Stimulated activated CD8-positive, alpha-beta memory T cell treated with anti-CD3 and anti-CD28 coated beads, Interleukin-4, amount 100 ng/mL, for 1 hour (primary cell): ENCODE measurements at places on chromosomes 16 and 17.

- DNase-seq: no peak
Measured at GRCh38 chr17:67769231-67769630, 51.5 kb downstream of the NOL11 start.

GRCh38 chr16:55495616-55496289 lies 13.1 kb upstream of the LPCAT2 start:
- DNase-seq: no peak

DNA sequence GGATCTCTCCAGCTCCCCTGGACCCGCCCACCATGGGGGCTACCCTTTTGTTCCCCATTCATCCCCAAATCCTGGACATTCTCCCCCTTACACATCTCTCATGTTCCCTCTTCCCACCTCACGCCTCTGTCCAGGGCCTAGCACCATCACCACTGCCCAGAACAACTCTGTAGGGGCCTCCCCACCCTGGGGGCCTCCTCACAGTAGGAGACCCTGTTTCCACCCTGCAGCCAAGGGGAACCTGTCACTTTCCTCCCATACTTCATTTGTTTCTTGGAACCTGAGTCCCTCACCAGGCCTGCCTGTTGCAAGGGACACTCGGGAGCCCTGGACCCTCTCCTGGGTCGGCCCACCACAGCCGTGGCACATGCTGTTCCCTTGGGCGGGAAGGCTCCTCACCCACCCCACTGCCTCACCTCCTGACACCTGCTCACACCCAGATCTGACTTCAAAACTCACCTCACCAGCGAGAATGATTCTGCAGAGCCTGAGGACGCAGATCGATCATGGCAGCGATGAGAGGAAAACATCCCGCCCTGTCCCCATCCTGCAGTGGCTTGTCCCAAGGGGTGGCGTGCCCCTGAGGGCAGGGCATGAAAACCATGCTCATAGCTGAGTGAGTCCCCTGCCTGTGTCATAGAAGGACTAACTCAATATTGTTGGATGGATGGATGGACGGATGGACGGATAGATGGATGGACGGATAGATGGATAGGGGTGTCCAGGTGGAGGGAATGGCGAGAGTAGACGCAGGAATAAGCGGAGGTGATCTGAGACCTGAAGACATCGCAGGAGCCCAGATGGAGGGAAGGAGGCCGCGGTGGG lies 6.8 kb upstream of the RASD1 start:
- DNase-seq: no peak

GRCh38 chr16:1984347-1985225 lies 593 bp downstream of the GFER start:
- DNase-seq: no peak

DNA sequence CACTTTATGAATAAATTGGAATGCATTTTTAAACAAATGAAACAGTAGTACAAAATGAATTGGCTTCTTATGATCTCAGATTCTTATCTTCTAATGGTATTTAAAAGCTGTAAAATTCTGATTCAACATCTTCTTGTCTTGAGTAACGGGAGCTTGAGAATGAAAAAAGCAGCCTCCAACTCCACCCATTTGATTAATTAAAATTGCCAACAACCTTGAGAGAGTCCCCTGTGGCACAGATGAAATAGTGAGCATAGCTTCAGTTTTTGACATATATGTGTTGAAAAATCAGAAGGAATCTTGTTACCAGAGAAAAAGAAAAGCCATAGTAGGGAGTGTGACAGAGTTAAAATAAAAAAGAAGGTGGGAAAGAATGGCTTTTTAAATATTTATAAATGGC lies 1426.1 kb upstream of the CDH8 start:
- DNase-seq: no peak

- DNase-seq: no peak
Measured at GRCh38 chr17:73640691-73641090, 3.6 kb downstream of the SDK2 start.

DNA sequence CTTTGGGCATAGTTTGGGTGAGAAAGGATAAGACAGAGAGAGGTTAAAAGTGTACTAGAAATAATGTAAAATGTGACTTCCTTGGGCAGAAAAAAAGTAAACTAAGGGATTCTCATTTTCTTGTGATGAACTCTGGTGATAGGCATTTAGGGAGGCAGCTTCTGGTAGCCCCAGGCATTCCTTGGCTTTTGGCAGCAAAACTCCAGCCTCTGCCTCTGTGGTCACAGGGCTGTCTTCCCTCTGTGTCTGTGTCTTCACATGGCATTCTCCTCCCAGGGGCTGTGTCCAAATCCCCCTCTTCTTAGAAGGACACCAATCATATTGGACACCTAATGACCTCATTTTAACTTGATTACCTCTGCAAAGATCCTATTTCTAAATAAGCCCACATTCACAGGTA lies 54.7 kb downstream of the HS3ST3B1 start:
- no peak for DNase-seq

DNA sequence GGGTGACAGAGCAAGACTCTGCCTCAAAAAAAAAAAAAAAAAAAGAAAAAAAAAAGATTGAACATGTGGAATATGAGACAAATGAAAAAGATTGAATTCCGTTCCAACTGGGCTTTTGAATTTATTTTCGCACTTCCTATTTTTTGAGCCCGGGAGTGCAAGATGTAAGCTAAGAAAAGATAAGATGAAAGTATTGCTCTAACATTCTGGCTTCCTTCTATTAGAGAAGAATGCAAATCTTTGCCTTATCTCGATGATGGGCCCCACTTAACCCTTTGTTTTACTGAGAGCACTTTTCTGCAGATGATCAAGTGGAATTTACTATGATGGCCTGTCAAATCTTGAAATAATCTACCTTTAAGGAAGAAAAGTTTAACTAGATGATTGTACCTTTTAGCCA lies 96.3 kb downstream of the WWOX start:
- DNase-seq: no peak

GRCh38 chr16:85250147-85250463 lies 137.8 kb upstream of the CIBAR2 start:
- no peak for DNase-seq

DNA sequence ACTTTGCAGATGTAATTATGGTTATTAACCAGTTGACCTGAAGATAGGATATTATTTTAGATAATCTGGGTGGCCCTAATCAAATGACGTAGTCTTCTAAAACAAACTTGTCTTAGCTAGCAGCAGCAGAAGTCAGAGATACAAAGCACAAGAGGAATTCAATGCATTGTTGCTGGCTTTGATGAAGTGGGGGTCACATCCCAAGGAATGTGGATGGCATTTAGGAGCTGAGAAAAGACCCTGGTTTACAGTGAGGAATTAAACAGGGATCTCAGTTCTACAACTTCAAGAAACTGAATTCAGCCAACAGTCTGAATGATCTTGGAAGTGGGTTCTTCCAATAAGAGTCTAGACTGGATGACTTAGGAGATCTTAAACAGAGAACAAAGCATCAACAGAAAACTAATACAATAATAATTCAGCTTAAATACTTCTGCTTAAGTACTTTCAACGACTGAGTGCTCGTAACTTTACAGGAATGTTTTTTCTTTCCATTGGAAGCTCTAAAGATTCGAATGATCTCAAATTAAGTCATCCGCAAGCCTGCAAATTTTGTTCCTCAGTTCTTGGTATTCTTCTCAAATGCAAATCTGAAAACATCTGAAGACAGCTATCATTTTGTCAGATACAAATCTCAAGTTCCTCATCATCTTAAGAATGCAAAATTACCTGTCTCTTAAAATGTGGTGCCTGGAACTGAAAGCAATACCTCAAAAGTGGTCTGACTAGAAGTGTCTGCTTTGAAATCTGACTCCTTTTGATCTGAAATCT lies 3.3 kb downstream of the C16orf46 start:
- DNase-seq: no peak

DNA sequence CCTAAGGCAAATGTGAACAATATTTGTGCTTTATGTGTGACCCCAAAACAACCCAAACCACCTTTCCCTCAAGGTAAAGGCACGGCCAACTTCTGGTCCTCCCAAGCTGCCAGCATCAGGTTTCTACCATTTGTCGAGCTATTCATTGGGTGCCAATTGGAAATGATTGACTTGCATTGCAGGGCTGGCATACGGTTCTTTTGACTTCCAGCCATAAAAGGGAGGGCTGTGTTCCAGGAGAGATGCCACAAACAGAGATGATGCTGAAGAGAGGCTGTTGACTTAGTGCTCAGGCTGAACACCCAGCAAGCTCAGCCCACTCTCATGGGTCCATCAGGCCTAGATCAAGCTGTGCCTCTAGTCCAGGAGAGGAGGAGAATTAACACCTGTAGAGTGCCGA lies 252.4 kb downstream of the GRIN2A start:
- no peak for DNase-seq

- no peak for DNase-seq
Measured at GRCh38 chr16:50235581-50235980, 30.8 kb upstream of the ADCY7 start.

GRCh38 chr16:1551166-1551565 lies 17.7 kb downstream of the TMEM204 start:
- DNase-seq: no peak

GRCh38 chr17:74062234-74062633 lies 141.2 kb upstream of the RPL38 start:
- DNase-seq: no peak

- no peak for DNase-seq
Measured at GRCh38 chr17:30905742-30906100, 317 bp downstream of the TEFM start.

DNA sequence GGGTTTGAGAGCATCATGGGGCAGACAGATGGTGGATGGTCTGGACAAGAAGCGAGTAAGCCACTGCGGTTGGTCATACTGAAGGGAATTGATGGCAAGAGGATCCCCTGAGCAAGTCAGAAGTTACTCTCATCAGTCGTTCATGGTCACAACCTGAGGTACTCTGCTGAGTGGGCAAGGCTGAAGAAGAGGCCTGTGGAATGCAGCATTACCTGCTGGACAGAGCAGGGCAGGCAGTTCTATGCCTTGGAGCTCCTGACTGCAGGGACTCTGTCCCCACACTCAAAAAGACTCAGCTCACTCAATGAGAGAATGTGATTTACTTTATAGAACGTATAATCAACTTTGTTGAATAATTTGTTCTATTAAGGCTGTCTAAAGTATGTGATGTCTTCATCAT lies 28.3 kb downstream of the ALDH3A2 start:
- DNase-seq: no peak

GRCh38 chr17:5677620-5678019 lies 93.3 kb upstream of the NLRP1 start:
- no peak for DNase-seq

GRCh38 chr16:81567987-81568748 lies 123.6 kb downstream of the CMIP start:
- no peak for DNase-seq

GRCh38 chr17:14845591-14846281 lies 419.4 kb downstream of the PMP22 start:
- DNase-seq: no peak

- DNase-seq: no peak
Measured at GRCh38 chr16:59045501-59045900, 311.4 kb upstream of the GOT2 start.

- no peak for DNase-seq
Measured at GRCh38 chr17:39775031-39775430, 37.3 kb downstream of the GRB7 start.

DNA sequence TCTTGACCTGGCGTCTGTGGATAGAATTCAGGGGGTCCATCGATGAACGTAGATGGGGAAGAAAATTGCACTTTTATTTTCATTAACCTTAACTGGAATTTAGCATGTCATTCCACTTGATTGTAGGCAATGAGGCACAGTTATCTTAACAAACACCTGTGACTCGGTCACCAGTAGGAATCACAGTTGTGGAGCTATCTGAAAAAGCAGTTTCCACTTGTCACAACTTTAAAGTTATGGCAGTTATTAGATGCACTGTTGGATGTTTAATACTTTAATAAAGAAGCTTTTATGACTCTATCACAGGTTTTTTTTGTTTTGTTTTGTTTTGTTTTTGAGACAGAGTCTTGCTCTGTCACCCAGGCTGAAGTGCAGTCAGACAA lies 83.7 kb upstream of the LGALS9 start:
- DNase-seq: no peak

DNA sequence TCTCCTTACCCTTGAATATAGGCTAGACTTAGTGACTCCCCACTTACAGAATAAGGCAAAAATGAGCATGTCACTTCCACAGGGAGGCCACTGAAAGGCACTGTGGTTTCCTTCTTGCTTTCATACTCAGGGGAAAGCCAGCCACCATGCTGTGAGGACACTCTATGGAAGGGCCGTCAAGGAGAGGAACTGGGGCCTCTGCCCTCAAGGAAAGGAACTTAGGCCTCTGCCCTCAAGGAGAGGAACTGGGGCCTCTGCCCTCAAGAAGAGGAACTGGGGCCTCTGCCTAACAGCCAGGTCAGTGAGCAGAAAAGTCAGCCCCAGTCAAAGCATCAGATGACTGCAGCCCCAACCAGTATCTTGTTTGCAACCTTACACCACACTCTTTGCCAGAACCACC lies 30.1 kb downstream of the VPS35 start:
- no peak for DNase-seq

DNA sequence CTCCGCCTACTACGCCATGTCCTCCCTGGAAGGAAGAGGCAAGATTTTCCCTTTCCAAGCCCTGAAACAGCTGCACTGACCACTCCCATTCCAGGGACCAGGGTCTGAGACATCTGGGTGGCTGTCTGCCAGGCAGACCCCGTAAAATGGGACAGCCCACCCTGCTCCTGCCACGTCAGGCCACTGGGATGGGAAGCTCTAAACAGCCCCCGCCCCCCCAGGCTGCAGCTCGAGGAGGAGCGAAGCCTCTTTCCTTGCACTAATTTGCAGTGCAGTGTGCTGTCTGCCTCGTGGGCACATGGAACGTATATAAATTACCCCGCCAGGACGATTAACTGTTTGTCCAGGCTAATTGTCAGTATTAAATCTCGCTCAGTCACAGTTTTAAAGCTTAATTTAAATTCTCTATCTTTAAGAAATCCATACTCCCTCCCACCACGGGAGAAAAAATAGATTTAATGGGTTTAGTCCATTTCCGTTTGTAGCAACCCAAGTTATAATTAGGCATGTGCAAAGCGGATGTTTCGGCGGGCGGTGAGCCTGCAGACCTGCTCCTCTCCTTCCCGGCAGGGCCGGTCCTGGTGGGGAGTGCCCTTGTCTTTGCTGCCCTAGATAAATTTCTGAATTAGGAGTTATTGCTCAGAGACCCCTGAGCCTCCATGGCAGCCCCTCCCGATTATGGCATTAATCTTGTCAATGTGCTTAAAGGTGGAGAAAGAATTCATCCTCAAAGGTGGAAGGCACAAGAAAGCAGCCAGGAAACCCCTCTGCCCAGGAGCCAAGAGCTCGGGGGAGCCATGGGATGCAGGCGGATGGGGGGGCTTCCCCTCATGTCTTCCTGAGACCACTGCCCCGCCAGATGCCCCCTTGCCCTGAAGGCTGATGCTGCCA lies 268.0 kb upstream of the TNRC6C start:
- DNase-seq: no peak

DNA sequence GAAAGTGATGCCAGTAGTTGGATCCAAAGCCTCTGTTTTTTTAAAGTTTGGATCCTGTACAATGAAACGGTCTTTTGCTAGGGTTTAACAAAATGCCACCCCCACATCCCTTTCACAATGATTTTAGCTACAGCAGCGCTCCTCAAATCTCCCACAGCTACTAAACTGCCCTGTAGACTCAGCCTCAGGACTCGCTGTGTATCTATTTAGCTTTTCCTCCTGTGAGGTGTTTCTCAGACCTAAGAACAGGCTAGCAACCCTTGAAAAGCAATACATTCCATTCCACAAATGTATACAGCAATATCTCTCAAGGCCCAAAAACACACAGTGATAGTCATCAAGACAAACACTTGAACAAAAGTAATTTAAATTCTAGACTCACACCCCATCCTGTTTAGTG lies 206.4 kb downstream of the ZFHX3 start:
- no peak for DNase-seq

GRCh38 chr16:10992797-10993196 lies 48.4 kb downstream of the CLEC16A start:
- DNase-seq: no peak

GRCh38 chr16:12324152-12324551 lies 347.6 kb downstream of the SNX29 start:
- DNase-seq: no peak
